CD4-positive, alpha-beta T cell treated with Interleukin-10 for 1 hour (primary cell): ENCODE measurements at places on chromosomes 6 and 20.

GRCh38 chr20:52104546-52105441 is 86.8 kb downstream of the ZFP64 start:
- no peak for DNase-seq

DNA sequence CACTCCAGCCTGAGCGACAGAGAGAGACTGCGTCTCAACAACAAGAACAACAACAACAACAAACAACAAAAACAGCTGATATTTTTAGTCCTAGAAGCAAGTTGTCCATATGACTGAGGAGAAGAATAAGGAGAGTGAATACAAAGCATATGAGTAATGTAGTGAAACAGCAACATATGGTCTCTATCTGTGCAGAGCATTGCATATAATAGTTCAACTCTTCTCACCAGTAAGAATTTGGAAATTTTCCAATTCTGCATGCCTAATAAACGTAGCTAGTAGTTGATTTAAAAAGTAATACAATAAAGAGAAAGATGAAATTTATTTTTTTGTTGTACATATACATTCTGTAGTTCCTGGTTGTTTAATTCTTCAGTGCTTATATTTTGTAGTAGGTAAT is 129.7 kb upstream of the FAM83B start:
- no peak for DNase-seq

DNA sequence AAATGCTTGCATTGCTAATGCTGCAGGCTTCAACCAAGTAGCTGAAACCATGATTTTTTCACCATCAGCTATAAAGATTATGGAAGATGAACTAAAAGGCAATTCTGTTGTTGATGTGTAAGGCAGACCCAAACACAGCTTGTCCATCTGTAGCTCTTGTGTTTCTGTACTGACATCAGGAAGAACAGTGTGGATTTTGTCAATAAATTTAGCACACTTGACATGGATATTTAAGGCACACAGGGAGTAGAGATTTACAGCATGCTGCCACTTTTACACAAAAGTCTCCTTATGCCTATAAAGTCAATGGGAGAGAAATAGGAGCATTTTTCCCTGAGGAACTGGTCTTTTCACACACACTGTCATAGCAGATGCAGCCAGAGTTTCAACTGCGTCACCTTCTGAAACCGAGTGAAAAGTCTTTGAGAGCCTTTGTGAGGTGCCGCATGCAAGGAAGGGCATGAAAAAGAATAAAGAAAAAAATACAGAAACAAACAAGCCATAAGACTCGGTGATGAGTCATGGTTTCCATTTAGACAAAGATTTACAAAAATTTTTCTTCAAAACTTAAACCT is 261.4 kb upstream of the TFAP2D start:
- DNase-seq = no peak

GRCh38 chr6:138727182-138727581 is 46.4 kb upstream of the CCDC28A start:
- no peak for DNase-seq

- no peak for DNase-seq
Measured at GRCh38 chr6:48624631-48625030, 513.6 kb upstream of the PTCHD4 start.

- no peak for DNase-seq
Measured at GRCh38 chr20:61621035-61621730, 369.1 kb downstream of the CDH4 start.
